ENCODE measurements at places on chromosomes 3 and 15. TPM values are rescaled to one million over a fixed set of nuclear protein-coding genes. Genes with fewer than 3 reads are reported as not detected.

Gene MYRIP
- total RNA-seq: not detected

Gene ONECUT1
- total RNA-seq: not detected

Gene GUCA1C
- total RNA-seq: not detected

Gene LRTM1
- total RNA-seq: not detected

Gene BNC1
- total RNA-seq: not detected

Gene ACAN
- 0.68 TPM for total RNA-seq

Gene ANKUB1
- total RNA-seq: not detected

Gene FRMD4B
- total RNA-seq: 17.7 TPM

Gene CD200
- total RNA-seq: not detected
